ENCODE measurements at places on chromosomes 1 and 21.

- DNase-seq, result no peak
Observed at GRCh38 chr1:225996946-225997545, 2.1 kb downstream of the SDE2 start.

- no peak for DNase-seq
Observed at GRCh38 chr1:169081503-169082123, 24.9 kb upstream of the ATP1B1 start.

DNA sequence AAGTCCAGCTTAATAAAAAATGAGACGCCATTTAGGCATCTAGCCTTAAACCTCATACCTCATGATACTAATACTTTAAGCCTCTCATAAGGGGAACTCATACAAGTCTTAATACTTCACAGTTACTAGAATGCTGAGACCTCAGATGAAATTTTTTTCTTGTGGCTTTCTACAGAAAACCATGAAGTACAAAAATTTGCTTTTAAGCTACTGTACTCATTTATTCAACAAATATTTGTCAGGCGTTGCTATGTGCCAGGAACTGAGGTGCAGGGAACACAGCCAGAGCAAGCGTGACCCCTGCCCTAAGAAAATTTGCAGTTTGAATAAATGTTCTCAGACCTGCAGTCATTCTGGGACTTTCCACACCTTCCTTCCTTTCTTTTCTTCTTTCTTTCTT is 150.6 kb downstream of the MRPL39 start:
- no peak for DNase-seq

GRCh38 chr1:71324671-71325267 is 243.9 kb upstream of the ZRANB2 start:
- no peak for DNase-seq

DNA sequence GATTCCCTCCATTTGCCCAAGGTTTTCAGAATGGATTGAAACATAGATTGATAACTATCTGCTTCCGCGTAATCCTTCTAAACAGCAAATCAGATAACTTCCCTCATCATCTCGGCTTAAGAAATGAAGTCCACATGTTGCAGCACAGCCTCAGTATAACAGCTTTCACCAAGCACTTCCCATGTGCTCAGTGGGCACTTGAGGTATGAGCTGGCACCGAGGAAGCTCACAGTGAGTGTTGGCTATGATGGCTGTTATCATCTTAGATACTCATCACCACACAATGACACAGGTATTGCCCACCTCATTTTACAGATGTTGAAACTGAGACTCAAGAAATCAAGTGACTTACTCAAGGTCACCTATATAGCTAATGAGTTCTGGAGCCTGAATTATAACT is 43.2 kb downstream of the RCSD1 start:
- DNase-seq, result no peak

- no peak for DNase-seq
Observed at GRCh38 chr1:104702731-104703130, 953.0 kb downstream of the AMY1C start.

DNA sequence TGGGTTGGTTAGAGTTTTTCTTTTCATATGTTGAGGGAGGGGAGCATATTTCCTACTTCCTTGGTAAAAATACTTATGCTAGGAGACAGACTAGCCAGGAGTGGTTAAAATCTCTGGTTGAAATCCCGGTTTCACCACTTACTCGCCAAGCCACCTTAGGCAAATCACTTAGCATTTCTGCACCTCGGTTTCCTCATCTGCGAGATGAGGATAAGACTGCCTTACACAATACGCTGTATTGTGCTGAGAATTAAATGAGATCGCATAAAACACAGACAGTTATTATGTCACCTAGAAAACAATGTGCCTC is 1.4 kb downstream of the IFFO2 start:
- no peak for DNase-seq

DNA sequence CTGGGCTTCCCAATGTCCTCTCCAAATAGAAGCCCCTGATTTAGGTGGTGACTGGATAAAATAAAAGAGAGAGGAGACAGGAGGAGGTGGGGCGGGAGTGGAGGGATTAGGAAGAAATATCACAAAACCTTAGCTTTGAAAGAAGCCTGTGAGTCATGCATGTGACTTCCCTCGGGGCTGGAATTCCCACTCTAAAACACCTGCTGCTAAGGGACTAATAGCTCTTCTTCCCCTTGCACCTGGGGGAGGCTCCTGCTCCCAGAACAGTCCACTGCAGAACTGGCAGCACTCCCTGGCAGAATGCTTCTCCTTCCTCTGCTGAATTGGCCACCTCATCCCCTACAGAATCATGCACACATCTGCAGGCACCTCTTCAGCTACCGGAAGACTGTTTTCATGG is 207.2 kb downstream of the ATG4C start:
- DNase-seq, result no peak

DNA sequence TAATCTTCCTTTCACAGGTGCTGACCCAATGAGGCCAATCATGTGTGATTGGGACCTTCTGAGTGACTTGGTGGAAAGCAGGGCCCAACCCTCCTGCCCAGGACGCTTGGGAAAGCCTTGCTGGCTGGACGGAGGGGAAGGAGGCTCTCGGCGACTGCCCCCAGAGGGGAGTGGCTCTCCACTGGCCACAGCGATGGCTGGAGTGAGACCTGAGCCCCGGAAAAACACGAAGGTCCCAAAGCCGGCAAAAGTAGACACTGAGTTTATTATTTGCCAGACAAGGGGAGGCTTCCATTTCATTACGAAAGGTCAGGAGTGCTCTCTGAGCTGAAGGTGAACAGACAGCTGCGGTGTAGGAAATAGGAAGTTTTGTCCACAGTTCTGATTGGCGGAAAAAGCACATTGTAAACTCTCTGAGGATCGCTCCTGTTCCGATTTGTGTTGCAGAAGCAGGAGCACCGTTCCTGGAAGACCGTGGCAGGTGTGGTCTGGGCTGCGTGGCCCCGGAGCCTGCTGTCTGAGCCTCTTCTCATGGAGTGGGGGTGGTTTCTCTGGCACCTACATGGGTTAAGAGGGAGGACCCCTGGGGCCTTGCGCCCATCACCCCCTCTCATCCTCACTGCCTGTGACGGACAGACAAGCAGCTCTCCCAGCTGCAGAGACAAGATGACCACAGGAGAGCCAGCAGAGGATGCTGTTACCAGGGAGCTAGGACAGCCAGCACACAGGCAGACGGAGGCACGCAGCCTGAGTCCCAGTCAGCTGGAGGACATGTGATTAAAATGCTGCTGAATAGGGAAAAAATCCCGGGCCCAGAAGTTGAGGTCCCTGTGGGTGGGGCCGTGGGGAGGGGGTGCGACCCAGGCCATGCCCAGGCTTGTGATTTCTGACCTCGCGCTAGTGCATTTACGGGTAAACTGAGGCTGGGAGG is 41.5 kb downstream of the KRTAP10-1 start:
- no peak for DNase-seq

- no peak for DNase-seq
Observed at GRCh38 chr1:155499953-155500639, 62.5 kb downstream of the ASH1L start.

- DNase-seq, result no peak
Observed at GRCh38 chr1:54604051-54604450, 19.3 kb downstream of the FAM151A start.

DNA sequence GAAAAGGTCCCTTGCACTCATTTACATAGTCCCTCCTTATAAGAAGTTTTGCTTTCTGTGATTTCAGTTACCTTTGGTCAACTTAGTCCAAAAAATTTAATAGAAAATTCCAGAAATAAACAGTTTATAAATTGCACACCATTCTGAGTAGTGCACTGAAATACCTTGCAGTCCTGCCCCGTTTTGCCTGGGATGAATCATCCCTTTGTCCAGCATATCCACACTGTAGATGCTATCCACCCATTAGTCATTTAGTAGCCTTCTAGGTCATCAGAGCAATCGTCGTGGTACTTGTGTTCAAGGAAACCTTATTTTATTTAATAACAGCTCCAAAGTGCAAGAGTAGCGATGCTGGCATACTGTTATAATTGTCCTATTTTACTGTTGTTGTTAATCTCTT is 38.0 kb downstream of the SPRTN start:
- DNase-seq, result no peak

GRCh38 chr1:22053017-22053860 is 730 bp downstream of the CDC42 start:
- peak; percentile 53 for DNase-seq
